ENCODE measurements at places on chromosomes 12 and 14.

- H3K27me3 ChIP-seq, result no peaks in the 10 kb centered on the region
- no peaks in the 10 kb centered on the region for H3K36me3 ChIP-seq
- H3K4me1 ChIP-seq, result no peaks in the 10 kb centered on the region
- no peak overlapping the region for H3K4me3 ChIP-seq
Observed at GRCh38 chr12:29732191-29732590, 51.6 kb downstream of the TMTC1 start.

GRCh38 chr14:57057803-57058202, 210.9 kb downstream of the EXOC5 start:
- DNase-seq, result no peak
- H3K4me3 ChIP-seq, result no peak overlapping the region
- H3K27ac ChIP-seq, result no peak overlapping the region
- H3K36me3 ChIP-seq, result no peaks in the 10 kb centered on the region

DNA sequence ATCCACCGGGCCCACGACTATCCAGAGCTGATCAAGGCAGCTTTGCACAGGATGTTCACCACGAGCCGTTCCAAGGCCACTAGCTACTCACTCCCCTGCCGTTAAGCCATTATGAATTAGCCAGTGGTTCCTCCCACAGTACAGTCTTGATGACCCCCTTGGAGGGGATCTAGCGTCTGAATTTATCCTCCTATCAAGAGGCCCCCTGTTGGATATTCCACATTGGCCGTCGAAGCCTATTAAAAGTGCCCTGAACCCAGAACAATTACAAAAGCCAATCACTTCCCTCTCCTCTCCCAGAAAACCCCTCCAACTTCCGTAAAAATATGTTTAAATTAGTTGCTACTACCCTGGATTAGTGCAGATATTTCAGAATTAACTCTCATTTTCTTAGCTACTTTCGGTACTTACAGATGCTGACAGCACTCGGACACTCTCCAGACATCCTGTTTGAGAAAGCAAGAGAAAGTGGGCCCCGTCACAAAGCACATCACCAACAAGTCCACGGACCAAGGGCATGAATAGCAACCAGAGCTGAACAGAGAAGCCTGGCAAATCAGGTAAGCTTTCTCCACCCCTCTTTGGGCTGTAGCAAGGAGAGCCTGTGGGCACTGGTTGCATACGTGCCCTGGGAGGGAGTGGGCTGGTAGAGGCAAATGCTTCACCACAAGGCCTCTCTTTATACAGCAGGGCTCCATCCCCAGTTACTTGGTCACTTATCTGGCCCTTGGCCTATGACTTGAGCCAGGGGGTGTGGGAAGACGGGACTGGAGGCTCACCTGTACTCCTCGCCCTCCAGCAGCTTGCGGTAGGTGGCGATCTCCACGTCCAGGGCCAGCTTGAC, 5.3 kb downstream of the KRT3 start:
- peaks cover 18% of the 10 kb centered on the region for H3K4me1 ChIP-seq
- H3K4me3 ChIP-seq, result no peak overlapping the region
- no peak overlapping the region for H3K27ac ChIP-seq
- peaks cover 33% of the 10 kb centered on the region for H3K27me3 ChIP-seq
- DNase-seq, result no peak
- no peaks in the 10 kb centered on the region for H3K36me3 ChIP-seq

- H3K36me3 ChIP-seq, result peaks cover 37% of the 10 kb centered on the region
- no peaks in the 10 kb centered on the region for H3K27me3 ChIP-seq
- peak; percentile 87 for DNase-seq
- H3K27ac ChIP-seq, result no peak overlapping the region
- peaks cover 9% of the 10 kb centered on the region for H3K4me1 ChIP-seq
Observed at GRCh38 chr14:75654127-75654732, 6.4 kb downstream of the ERG28 start.

DNA sequence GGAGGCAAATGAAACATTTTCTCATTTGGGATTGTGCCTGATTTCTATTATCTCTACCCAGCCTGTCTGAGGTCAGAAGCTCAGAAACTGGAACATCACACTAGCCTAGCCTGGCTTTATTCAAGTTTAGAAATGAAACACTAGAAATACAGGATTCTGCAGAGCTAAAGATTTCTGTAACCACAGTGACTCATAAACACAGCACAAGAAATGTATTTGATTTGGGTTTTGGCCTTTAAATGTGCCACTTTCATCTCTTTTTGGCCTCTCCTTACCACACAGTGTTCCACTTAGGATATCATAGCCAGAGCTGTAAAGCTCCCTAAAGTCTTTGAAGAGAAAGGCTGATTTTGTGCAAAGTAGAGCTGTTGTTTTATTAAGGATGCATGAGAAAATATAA, 307.5 kb downstream of the EMP1 start:
- H3K27ac ChIP-seq, result no peak overlapping the region
- H3K4me3 ChIP-seq, result no peak overlapping the region
- no peaks in the 10 kb centered on the region for H3K27me3 ChIP-seq
- DNase-seq, result no peak
- H3K36me3 ChIP-seq, result no peaks in the 10 kb centered on the region
- no peaks in the 10 kb centered on the region for H3K4me1 ChIP-seq

DNA sequence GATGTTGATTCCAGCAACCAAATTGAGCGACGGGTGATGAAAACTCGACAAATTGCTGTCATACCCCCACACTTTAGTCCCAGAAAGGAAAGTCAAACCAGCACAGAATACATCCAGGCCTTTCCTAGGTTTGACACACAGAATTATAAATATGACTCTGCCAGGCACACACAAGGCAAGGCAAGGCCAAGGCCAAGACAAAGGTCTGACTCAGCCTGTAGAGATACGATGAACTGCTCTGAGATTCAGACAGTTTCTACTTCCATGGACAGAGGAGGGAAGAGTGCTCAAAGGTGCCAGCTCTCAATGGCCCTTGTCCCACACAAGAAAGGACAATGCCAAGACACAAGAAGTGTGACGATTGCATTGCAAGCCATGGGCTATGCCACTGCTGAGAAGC, 880.2 kb upstream of the TMEM132C start:
- no peak overlapping the region for H3K27ac ChIP-seq
- DNase-seq, result no peak
- no peaks in the 10 kb centered on the region for H3K27me3 ChIP-seq
- H3K4me3 ChIP-seq, result no peak overlapping the region

- DNase-seq, result no peak
- H3K36me3 ChIP-seq, result no peaks in the 10 kb centered on the region
- H3K27me3 ChIP-seq, result no peaks in the 10 kb centered on the region
- no peaks in the 10 kb centered on the region for H3K4me1 ChIP-seq
- H3K27ac ChIP-seq, result no peak overlapping the region
- H3K4me3 ChIP-seq, result no peak overlapping the region
Observed at GRCh38 chr12:19181666-19182426, 52.3 kb downstream of the PLEKHA5 start.

GRCh38 chr14:96051642-96052540, 12.7 kb downstream of the C14orf132 start:
- H3K36me3 ChIP-seq, result no peaks in the 10 kb centered on the region
- H3K4me1 ChIP-seq, result no peaks in the 10 kb centered on the region
- H3K27ac ChIP-seq, result no peak overlapping the region

GRCh38 chr12:1391722-1392121, 202.7 kb downstream of the FBXL14 start:
- H3K36me3 ChIP-seq, result peaks cover 4% of the 10 kb centered on the region
- H3K27me3 ChIP-seq, result no peaks in the 10 kb centered on the region
- no peaks in the 10 kb centered on the region for H3K4me1 ChIP-seq
- H3K27ac ChIP-seq, result no peak overlapping the region
- H3K4me3 ChIP-seq, result no peak overlapping the region

GRCh38 chr12:49264873-49265792, at the start of gene TUBA1C:
Gene TUBA1C (plus strand): TSS chr12:49265082. CDS start chr12:49265182, 100 bp downstream.
- no peaks in the 10 kb centered on the region for H3K27me3 ChIP-seq
- peak within 1 kb of the TSS; percentile 99 for H3K27ac ChIP-seq
- H3K4me1 ChIP-seq, result peaks cover 49% of the 10 kb centered on the region
- H3K4me3 ChIP-seq, result peak within 1 kb of the TSS; percentile 99
- DNase-seq, result peak; percentile 94

DNA sequence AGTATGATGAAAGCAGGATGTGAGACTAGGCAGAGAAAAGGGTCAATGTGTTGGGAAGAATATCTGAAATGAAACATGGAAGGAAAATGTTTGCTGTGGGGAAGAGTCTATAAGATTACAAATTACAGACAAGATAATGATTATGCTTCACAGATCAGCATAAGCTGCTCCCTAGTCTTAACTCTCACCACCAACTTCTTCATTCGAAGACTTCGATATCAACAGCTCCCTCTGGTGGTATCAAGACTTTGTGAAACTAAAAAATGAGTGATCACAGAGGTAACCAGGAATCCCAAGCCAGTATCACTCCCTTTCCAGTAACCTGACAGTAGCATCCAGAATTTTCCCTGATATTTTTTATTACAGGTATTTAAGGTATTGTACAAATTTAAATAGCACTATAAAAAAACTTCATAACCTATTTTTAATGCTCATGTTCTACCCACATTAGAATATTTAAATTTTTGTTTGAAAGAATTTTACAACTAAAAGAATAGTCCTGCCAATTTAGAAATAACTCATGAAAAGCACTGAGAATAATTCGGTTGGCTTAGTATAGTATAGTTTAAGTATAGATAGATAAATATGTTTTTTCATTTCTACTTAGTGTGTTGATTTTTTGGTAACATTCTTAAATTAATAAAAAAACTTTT, 84.4 kb downstream of the C2CD5 start:
- no peak overlapping the region for H3K4me3 ChIP-seq
- DNase-seq, result no peak
- no peaks in the 10 kb centered on the region for H3K4me1 ChIP-seq

- peaks cover 17% of the 10 kb centered on the region for H3K36me3 ChIP-seq
- peak; percentile 63 for DNase-seq
Observed at GRCh38 chr14:75156901-75157300, 19.5 kb downstream of the TMED10 start.

DNA sequence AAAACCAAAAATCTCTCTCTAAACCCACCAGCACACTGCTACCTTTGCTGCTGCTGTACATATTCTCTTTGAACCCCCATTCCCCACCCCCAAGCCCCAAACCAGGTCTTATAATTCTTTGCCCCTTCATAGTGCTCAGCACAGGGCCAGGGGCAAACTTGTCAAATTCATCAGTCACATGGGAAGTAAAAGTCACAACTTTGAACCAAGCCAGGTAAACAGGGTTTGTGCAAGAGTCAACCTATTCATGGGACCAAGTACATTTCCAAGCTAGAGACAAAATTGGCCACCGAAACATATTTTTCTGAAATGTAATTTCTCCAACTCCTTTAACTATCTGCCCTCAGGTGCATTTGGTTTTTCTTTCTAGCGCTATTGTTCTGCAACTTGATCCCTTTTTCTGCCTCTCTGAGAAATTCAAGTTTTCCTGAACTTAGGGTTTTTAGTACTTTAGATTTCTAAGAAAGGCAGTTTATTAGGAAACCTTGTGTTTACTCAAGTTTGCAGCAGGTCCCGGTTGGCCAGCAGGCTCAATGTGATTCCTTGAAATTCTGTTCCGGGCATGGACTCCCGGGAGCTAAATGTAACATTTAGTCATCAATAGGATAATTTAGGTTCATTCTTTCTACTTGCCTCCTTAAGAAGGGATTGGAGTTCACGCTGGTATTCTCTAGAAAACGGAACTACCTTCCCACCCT, 230.5 kb downstream of the EFCAB11 start:
- H3K27me3 ChIP-seq, result no peaks in the 10 kb centered on the region
- peak overlapping the region; percentile 67 for H3K4me3 ChIP-seq
- peak overlapping the region; percentile 90 for H3K27ac ChIP-seq
- no peak for DNase-seq
- H3K4me1 ChIP-seq, result peaks cover 75% of the 10 kb centered on the region
- peaks cover 15% of the 10 kb centered on the region for H3K36me3 ChIP-seq

DNA sequence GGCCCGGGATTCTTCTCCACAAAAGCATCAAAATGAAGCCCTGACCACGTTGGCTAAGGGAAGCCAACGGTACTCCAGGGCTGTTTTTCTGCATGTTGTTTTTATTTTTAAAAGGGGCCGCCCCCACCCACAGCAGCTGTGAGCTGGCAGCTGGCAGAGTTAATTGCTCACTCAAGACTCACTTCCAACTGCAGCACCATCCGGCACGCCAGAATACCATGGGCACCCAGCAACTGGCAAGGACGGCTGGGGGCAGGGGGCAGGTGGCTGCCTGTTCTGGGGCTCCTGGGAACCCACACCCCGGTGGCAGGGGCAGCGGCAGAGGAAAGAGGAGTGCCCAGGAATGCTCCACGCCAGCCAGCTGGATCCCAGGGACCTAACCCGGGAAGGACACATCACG, 44.3 kb downstream of the NCOR2 start:
- no peaks in the 10 kb centered on the region for H3K27me3 ChIP-seq
- peaks cover 17% of the 10 kb centered on the region for H3K4me1 ChIP-seq
- no peaks in the 10 kb centered on the region for H3K36me3 ChIP-seq
- no peak overlapping the region for H3K4me3 ChIP-seq
- H3K27ac ChIP-seq, result no peak overlapping the region
- no peak for DNase-seq

GRCh38 chr12:2653461-2653965, 141.3 kb upstream of the FKBP4 start:
- H3K4me3 ChIP-seq, result no peak overlapping the region
- H3K4me1 ChIP-seq, result no peaks in the 10 kb centered on the region
- no peaks in the 10 kb centered on the region for H3K36me3 ChIP-seq
- DNase-seq, result no peak
- peaks cover 5% of the 10 kb centered on the region for H3K27me3 ChIP-seq
- H3K27ac ChIP-seq, result no peak overlapping the region

GRCh38 chr12:3341594-3341993, 149.4 kb upstream of the PRMT8 start:
- DNase-seq, result no peak
- H3K4me1 ChIP-seq, result no peaks in the 10 kb centered on the region
- no peaks in the 10 kb centered on the region for H3K36me3 ChIP-seq
- no peak overlapping the region for H3K27ac ChIP-seq
- no peak overlapping the region for H3K4me3 ChIP-seq
- peaks cover 17% of the 10 kb centered on the region for H3K27me3 ChIP-seq

DNA sequence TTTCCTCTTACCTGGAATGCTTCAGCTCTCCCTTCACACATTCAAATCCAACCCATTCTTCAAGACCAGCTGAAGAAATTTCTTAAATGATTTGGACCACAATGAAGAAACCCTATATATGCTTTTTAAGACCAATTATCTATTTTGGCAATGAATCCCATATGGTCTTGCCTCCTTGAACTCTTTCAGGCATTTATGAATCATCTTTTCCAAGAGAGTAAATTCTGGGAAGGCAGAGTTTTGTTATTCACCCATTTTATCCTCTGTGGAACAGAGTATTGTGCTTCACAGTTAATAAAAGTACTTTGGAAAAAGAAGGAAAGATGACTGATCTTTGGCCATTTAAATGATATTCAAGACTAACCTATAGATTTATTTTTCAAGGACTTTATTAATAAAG, 14.0 kb downstream of the GIT2 start:
- H3K27ac ChIP-seq, result peak overlapping the region; percentile 28
- no peak overlapping the region for H3K4me3 ChIP-seq
- DNase-seq, result no peak
- peaks cover 70% of the 10 kb centered on the region for H3K36me3 ChIP-seq
- H3K27me3 ChIP-seq, result no peaks in the 10 kb centered on the region
- H3K4me1 ChIP-seq, result peaks cover 36% of the 10 kb centered on the region

GRCh38 chr12:64612843-64613242, 2.5 kb downstream of the RASSF3 start:
- H3K27ac ChIP-seq, result peak overlapping the region; percentile 92
- no peak for DNase-seq
- no peaks in the 10 kb centered on the region for H3K27me3 ChIP-seq
- peak overlapping the region; percentile 99 for H3K4me3 ChIP-seq

All from activated CD8-positive, alpha-beta T cell treated with anti-CD3 and anti-CD28 coated beads, Interleukin-2, amount 10 ng/mL, durations not matched to agents 7 days and 5 days (primary cell).